ENCODE measurements at places on chromosomes 6 and 20.

DNA sequence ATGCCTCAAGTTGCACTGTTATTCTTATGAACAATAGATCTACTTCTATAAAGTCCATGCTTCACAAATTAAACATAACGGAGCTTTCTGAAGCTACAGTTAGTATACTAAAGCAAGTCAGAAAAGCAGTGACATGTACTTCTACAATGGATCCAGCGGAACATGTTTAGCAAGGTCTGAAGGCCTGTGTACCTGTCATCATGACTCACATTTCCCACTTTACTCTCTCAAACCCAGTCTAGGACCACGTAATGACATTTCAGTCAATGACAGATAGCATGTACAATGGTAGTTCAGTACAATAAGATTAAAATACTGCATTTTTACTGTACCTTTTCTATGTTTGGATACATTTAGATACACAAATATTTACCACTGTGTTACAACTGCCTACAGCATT lies 132.1 kb downstream of the MMS22L start:
- no peak for DNase-seq

DNA sequence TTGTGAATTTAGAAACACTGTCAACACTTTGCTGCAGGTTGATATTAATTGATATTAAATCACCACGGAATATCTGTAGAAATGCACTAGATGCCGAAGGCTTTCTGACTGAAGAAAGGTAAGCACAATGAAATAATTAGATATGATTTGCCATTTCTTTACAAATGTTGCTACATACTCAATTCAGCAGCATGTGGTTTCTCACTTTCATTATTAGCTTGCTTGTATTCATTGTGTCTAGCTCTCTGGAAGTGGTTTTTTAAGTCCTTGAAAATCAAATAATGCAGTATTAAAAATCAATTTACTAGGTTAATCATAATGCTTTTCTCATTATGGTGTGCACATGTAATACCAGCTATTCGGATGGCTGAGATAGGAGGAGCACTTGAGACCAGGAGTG lies 231.3 kb upstream of the MARCKS start:
- no peak for DNase-seq

DNA sequence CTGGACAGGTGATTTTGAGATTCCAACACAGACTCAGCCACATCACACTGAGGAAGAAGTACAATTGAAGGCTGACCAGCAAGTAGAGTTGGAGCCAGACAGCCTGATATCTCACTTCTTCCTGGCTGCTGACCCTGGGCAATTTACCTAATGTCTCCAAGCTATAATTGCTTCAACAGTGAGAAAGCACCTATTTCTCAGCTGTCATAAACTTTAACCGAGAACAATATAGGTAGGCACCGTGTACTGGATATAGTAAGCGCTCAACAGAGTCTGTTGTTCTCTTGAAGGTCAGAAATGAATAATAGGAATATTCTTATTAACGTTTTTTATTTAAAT lies 28.3 kb downstream of the STX7 start:
- no peak for DNase-seq

- no peak for DNase-seq
These were observed 193.3 kb downstream of the LY86 start for GRCh38 chr6:6781873-6782227.

DNA sequence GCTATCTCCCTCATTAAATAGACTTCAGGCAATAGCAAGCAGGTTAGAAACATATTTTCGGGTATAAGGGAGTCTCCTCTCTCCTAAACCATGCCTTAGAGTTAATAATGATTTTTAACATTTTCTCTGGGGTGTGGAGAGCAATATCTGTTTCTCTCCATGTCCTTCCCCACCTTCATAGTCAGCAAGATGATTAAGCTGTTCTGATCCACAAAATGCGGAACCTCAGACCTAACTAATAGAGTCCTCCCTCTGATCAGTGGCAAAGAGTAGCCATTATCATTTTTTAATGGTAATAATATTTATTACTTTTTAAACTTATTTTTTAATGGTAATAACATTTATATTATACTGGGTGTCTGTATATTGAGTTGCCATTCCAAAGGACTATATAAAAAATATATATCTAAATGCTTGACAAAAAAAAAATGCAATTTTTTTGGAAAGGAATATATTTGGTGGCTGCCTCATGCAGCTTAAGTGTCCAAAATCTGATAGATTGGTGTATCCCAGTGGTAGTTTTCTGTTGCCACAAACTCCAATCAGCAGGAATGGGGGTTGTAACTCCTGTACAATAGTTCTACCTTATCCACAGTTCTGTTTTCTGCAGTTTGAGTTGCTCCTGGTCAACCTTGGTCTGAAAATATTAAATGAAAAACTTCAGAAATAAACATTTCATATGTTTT lies 14.0 kb upstream of the BTN3A2 start:
- no peak for DNase-seq

- no peak for DNase-seq
These were observed 16.9 kb downstream of the CDH22 start for GRCh38 chr20:46291401-46291800.

GRCh38 chr20:32626407-32626806 lies 41.3 kb upstream of the NOL4L start:
- DNase-seq = no peak

DNA sequence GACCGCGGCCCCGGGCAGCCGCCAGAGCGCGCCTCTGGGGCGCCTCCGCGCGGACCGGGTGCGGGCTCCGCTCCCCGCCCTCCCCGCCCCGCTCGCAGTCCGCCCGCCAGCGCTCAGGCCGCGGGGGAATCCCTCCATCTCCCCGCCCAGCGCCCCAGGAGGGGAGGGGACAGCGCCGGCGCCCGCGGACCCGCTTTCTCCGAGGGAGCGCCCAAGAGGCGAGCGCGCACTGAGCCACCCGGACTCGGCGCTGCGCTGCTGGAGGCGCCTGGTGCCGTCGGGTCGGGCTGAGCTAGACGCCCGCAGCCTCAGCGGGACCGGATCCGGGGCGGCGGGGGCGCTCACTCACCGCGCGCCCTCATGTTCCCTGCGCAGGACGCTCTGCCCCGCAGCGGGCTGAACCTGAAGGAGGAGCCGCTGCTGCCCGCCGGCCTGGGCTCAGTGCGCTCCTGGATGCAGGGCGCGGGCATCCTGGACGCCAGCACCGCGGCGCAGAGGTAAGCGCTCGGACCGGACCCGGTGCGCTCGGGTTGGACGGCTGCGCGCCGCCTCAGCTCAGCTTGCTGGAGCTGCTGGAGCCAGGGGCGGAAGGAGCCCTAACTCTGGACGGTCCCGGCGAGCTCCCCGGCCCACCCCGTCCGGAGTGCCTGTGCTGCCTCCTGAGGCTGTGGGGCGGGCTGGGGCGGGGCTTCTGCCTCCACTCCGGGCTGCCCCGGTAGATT lies 867 bp downstream of the EBF4 start:
- DNase-seq = peak; percentile 4

DNA sequence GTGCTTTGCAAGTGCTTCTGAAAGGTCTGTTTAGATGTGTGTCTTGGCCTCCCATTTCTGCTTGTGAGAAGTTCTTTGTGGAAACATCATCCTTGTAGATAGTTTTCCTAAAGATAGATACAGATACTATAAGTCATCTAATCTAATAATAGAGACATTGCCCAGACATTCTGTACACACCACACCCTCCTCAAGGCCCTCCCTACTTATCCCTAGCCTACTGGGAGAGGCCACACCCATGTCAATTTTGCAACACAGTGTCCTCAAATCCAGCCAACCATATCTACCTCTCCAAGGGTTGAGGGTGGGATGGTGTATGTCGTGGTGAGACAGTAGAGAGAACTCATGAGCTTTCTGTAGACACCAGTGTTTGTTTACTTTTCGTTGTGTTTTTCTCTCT lies 6.2 kb downstream of the KDM1B start:
- DNase-seq = no peak

DNA sequence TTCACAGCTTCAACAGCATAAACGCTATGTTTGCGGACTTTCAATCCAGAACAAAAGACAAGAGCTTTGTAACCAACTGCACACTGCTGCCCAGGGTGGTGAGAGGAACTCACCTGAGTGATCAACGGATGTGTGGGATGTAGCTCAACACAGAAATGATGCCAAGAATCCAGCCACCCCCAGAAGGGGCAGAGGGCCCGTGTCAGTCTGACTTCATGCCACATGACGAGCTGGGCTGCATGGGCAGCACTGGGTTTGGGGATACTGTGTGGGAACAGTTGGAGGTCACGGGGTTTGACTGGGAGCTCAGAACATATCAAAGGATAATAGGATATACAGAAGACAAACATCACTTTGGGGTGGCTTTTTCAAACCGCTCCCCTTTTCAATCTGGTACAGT lies 79.4 kb upstream of the TRAF3IP2 start:
- DNase-seq = no peak

DNA sequence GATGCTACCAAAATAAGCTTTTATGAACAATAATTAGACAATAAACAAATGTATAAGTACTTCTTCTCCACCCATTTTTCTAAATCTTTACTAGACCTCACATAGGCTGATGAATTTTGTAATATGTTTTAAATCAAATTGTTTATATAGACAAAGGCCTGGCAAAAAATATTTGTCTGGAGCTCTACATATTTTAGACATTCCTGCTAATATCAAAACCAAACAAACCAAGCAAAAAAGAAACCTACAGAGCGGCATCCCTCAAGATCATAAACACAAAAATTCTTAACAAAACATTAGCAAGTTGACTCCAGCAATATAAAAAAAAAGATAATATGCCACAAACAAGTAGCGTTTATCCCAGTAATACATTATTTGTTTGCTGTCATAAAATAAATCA lies 87.2 kb downstream of the ADAT2 start:
- no peak for DNase-seq

- DNase-seq = no peak
These were observed 36.1 kb upstream of the CHD6 start for GRCh38 chr20:41654292-41654691.

GRCh38 chr6:22025468-22026163 lies 271.2 kb downstream of the PRL start:
- peak; percentile 98 for DNase-seq

DNA sequence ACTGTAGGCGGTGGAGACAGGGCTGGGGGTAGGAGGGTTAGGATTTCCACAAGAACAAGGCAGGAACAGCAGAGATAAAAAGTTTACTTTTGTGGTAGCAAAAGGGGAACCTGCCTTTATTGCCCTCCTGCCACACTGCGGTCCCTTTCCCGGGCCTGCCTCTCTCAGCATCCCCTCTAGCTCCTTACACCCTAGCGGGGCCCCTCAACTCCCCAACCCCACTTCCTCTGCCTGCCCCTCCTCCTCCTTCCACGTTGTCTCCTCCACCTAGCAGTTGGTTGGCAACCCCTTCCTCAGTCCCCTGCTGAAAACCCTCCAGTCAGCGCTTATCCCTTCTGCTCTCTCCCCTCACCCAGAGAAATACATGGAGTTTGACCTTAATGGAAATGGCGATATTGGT lies 714 bp downstream of the AIF1 start:
- DNase-seq = no peak

DNA sequence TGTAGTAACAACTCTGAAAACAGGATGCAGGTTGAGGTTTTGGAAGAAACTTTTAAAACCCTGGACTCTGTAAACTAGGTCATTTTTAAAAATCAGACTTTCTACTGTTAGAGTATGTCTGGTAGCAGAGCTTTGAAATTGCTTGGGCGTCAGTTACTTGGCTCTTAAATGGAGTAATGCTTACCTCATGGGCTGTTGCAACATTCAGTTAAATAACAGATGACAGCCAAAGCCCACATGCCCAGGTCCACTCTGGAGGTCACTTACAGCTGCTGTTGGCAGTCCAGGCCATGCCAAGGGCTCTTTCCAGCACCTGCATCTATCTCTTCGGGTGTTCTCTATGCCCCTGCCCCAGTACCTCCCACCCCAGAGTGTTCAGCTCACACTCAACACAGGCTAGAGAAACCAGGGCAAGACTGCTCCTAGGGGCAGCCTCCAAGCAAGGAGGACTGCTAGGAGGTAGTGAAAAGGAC lies 96.4 kb downstream of the BANF2 start:
- DNase-seq = peak; percentile 85

- DNase-seq = no peak
These were observed 69.3 kb upstream of the STMND1 start for GRCh38 chr6:17032590-17032987.

- DNase-seq = no peak
These were observed 47.2 kb downstream of the FILIP1 start for GRCh38 chr6:75446241-75446880.

DNA sequence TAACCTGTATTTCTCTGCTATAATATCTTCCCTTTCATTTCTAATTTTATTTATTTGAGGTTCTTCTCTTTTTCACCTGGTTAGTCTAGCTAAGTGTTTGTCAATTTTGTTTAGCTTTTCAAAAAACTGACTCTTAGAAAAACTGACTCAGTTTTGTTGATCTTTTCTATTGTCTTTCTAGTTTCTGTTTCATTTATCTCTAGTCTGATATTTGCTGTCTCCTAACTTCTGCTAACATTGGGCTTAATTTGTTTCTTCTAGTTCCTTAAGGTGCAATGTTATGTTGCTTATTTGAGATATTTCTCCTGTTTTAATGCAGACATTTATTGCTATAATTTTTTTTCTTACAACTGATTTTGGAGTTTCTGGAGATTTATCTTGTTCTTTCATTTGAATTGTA lies 1011.0 kb downstream of the EPHA7 start:
- no peak for DNase-seq

DNA sequence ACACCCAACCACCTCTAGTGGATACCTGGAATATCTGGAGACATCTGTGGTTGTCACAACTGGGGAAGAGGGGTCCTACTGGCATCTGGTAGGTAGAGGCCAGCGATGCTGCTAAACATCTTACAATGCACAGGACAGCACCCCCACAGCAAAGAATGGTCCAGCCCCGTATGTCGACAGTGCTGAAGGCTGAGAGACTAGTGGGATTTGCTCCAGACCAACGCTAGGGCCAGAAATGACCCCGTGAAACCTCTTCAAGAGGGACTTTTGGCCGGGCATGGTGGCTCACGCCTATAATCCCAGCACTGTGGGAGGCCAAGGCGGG lies 7.2 kb downstream of the PREX1 start:
- no peak for DNase-seq

DNA sequence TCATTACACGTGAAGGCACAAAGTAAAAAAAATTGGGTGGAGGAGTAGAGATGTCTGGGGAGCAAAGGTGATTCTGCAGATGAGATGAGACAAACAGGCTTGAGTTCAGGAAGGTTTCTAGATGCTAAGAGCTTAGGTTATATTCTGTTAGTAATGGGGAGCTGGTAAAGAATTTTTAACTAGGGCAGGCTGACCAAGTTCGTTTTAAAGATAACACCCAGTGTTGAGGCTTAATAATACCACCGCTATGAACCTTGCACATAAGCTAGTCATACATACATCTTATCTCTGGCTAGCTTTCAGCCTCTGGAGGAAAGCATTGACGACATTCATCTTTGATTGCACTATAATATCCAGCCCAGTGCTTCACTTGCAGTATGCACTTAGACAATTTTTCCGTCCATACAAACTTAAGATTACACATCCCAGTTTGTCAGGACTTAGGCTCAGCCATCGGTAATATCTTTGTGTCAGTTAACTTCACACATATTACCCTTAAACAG lies 12.1 kb downstream of the NHSL1 start:
- DNase-seq = peak; percentile 63

DNA sequence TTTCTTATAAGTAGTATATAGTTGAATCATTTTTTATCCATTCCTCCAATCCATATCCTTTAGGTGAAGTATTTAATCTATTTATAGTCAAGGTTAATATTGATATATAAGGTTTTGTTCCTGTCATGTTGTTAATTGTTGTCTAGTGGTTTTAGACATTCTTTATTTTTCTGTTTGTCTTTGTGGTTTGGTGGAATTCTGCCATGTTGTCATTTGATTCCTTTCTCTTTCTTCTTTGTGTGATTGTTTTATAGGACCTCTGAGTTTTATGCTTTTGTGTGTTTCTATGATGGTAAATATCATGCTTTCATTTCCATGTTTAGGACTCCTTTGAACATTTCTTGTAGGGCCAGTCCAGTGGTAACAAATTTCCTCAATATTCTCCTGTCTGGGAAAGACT lies 450.3 kb upstream of the BTBD3 start:
- no peak for DNase-seq

- no peak for DNase-seq
These were observed 17.5 kb upstream of the SPDEF start for GRCh38 chr6:34573567-34574183.
